ENCODE measurements at places on chromosomes 1 and 21.

DNA sequence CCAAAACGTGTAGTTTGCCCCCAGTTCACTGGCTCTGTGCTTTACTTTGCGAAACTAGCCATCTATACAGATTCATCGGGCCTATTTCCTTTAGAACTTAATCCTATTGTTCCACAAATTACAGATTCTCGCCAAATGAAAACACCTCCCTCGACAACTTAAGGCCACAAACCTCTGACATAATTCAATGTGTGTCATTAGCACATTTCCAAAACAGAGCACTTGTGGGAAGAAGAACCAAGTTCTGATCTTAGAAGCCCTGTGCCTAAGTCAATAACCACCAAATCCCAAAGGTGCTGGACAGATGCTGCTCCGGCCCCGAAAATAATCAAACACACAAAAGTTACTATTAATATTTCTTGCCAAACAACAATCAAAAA, 93.9 kb downstream of the SLC45A1 start:
- DNase-seq = no peak

- DNase-seq = no peak
Measured at GRCh38 chr1:76769911-76770310, 97.4 kb upstream of the ST6GALNAC5 start.

- no peak for DNase-seq
Measured at GRCh38 chr1:63442141-63442475, 74.7 kb downstream of the ALG6 start.

DNA sequence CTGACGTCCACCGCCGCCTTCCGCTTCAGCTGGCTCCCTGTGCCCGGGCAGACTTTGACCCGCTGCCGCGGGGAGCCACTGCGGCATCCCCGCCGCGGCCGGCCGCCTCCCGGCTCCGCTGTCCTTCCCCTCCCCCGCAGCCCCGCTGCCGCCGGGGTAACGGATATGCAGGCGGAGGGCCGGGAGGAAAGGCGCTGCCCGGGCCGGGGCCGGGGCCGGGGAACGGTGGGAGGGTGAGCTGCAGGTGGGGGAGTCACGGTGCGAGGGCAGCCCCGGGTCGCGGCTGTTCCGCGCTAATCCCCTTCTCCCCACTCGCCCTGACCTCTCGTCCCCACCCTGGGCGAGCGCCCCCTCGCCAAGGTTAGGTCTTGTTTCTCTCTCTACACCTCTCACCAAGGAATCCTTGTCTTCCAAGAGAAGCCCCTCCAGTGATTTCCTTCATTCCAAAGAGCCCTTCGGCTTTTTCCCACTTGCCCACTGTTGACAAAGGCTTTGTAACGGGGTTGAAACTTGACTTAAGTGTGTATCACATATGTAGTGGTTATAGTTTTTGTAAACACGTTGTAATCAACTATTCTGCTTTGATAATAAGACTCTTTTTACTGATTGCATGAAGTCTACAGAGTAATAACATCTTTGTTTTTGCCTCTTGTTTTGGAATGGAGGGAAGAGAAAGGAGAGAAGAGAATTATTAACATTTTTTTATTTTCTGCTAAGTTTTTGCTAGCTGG, 669 bp downstream of the XPR1 start:
- no peak for DNase-seq

DNA sequence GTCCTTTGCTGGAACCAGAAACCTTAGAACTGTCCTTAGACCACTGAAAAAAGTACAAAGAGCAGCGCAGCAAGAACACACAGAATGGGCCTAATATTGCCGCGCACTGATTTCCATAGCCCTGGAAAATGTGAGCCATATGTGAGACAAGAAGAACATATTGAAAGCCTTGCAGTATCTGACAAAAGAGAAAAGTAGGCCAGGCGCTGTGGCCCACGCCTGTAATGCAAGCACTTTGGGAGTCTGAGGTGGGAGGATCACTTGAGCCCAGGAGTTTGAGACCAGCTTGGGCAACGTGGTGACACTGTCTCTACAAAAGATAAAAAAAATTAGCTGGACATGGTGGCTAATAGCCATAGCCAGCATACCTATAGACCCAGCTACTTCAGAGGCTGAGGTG, 300.7 kb downstream of the RYR2 start:
- no peak for DNase-seq

GRCh38 chr1:209768354-209768774, 12.5 kb downstream of the TRAF3IP3 start:
- DNase-seq = peak; percentile 53

DNA sequence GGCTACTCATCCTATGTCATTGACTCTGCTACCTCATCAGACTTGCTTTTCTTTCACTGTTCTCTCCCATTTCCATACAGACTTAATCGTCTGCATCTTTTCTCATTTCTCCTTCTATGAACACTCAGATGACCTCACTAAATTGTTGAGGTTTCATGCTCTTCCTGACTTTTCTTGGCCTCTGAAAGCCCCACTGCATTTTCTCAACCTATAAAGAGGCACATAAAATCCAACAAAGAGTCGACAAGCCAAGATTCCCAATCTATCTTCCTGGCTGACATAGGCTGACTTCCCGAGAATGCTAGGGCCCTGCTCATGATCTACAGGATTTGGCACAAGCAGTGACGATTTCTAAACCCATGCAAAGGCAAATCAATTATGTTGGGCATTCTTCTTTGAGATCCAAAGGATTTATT, 280.8 kb upstream of the DPYD start:
- DNase-seq = no peak

GRCh38 chr1:216075339-216075738, 347.9 kb downstream of the USH2A start:
- no peak for DNase-seq
